Activated effector memory CD4-positive, alpha-beta T cell treated with Interleukin-2 at 50 U/mL for 16 hours (primary cell): ENCODE measurements at places on chromosomes 3 and 15.
A peak's percentile ranks its signal among the peaks of the same experiment; 100 is the strongest.

GRCh38 chr3:101903451-101903871 is 54.1 kb downstream of the NFKBIZ start:
- no peak for DNase-seq

GRCh38 chr3:113249111-113249510 is 37.8 kb downstream of the BOC start:
- no peak for DNase-seq

DNA sequence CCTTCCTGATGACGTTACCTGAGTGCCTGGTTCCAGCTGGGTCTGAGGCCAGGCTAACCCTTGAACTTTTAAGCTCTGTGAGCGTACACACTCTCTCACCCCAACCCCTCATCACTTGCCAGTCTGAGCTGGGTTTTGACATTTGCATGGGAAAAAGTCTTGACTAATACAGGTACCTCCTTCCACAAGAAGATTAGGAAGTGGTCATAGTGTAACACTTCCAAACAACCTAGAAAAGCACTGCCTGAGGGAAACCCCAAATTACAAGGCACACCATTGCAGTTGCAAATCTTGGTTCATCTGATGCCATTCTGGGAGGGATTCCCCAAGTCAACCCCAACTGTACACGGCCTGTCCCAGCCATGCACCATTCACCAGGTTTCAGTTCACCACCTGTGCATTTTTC is 499.8 kb downstream of the FOXP1 start:
- no peak for DNase-seq

DNA sequence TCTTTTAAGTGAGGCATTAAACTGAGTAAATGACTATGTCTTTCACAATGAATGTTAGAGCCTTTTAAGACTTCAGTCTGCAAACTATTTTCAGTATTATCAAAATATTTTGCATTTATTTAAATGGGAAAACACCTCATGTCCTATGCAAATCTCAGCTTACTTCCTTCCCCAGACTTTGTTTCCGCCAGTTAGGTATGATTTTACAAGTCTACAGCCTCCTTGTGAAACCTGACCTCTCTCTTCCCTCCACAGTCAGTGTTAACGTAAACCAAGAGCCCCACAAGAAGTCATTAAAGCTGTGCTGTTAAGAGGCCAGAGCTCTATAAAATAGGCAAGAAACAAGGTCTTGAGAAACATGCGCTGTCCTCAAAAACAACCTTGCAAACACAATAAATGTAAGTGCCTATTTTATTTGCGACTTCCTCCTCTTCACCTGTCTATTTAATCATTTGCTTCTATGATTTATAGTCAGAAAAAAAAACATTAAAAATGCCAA is 48.3 kb downstream of the PRTG start:
- DNase-seq: no peak

DNA sequence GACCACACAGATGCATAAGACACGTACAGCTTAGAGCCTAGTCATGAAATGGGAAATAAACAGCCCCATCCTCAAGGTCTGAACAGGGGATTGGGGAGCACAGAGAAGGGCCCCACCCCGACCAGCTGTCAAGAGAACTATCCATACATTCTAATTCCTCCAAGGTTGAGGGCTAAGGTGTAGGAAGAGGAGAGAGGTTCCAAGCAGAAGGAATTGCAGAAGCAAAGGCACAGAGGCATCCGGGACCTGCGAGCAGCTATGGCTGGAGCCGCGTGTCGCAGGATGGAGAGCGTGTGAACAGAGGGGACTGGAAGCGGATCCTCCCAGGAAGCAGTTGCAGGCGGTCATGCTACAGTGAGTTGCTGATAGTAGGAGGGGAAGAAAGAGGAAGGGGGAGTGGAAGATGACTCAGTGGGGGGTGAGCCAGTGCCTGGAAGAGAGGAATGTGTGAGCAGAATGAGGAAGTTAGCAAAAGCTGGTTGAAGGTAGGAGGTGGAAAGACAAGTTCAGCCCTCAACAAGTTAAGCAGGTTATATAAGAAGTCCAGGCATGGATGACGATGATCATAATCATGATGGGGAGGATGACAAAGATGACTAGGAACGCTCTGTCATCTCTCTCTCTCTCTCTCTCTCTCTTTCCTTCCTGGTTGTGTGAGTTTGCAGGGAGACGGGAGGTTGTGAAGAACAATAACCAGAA is 89.7 kb downstream of the LIPC start:
- DNase-seq: no peak

- DNase-seq: no peak
Measured at GRCh38 chr15:89016549-89017041, 71.7 kb upstream of the ABHD2 start.

DNA sequence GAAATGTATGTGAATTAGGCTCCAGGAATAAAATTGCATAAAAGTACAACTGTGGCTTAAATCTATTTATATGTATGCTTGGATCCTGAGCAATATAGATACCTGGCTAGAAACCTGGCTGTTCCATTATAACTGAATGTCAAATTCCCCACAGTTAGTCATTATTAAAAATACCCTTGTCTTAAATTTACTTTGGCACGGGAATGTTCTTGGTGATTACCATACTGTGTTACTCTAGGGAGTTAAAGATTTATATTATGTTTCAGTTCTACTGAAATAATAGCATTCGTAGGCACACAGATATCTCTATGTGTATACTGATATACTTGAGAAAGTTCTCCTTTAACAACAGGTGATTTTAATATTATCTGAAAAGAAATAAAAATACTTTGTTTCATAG is 394.1 kb downstream of the PTPRG start:
- no peak for DNase-seq

- DNase-seq: no peak
Measured at GRCh38 chr3:47991341-47991740, 24.9 kb downstream of the MAP4 start.

DNA sequence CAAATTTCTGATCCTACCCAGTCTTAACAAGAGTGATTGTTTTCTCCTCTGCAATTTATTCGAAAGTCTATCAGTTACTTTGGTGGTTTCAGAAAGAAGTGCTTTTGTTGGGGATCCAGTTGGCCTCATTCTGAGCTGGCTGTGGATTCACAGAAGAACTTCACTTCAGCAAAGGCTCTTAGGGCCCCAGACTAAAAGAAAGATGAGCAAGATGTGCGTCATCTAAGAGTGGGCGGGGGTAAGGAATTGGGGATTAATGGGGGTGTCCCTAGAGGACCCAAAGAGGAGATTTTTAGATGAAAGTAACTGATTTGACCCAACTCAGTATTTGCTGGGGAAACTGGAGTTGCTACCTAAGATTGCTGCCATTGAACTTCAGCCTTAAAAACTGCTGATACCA is 63.9 kb upstream of the TSEN2 start:
- no peak for DNase-seq

DNA sequence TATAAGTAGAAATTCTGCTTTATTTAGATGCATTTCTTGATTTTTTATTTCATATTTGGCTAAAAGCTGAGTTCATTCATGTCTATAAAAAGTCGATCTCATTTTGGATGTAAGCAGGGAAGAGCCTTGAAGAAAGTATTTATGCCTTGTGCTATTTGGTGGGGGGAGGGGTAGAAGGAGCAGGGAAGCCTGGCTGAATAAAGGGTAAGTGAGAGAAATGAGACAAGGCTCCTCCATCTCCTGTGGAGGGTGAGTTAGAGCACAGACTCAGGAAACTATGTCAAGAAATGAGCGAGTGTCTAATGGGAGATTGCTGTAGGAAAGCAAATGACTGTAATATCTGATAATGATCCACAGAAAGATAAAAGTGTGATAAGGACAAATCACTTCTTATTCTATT is 121.8 kb upstream of the ATP11B start:
- no peak for DNase-seq

DNA sequence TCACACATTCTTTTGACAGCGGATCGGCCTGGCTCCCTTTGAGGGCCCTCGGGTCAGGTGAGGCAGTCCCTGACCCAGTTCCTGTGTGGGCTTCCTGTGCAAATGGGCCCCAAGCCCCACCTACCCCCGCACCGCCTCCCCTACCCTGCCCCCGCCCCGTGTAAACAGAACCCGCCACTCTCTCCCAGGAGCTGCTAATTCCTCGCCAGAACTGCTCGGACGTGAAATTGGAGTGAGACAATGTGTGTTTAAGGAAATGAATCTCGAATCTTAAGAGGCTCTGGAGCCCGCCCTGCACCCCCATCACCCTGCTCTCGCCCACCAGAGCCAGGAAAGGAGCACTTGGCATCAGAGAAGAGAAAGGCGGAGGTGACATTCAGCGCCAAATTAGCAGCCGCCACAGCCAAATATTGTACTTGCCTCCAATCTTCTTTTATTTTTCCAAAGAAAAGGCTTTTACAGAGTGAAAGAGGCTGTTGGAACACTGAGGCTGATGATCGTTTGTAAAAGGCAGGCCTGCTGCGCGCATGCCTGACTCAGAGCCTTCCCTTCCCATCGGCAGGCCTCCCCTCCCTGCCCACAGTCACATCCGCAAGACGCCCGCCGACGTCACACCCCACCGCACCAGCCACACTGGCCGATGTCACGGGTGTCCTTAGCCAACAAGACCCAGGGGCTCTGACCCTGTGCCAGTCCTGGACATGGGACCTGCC is 53.1 kb downstream of the CACNA2D2 start:
- peak; percentile 38 for DNase-seq

- DNase-seq: peak; percentile 12
Measured at GRCh38 chr3:194137506-194138474, 1.8 kb downstream of the HES1 start.

GRCh38 chr3:62161371-62161770 is 212.0 kb downstream of the FEZF2 start:
- DNase-seq: no peak

- no peak for DNase-seq
Measured at GRCh38 chr3:115156046-115156654, 9.1 kb upstream of the ZBTB20 start.

- no peak for DNase-seq
Measured at GRCh38 chr15:78353093-78353492, 12.9 kb downstream of the CRABP1 start.

DNA sequence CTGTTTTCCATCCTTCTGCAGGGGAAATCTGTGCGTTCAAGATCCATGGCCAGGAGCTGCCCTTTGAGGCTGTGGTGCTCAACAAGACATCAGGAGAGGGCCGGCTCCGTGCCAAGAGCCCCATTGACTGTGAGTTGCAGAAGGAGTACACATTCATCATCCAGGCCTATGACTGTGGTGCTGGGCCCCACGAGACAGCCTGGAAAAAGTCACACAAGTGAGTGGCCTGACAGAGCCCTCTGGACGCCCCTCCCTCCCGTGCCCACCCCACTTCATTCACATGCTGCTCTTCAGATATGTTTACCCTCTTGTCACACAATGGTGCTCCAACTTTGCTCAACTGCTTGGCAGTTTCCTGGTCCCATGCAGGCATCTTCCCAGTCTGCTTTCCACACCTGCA is 274.3 kb upstream of the TRIM42 start:
- DNase-seq: no peak

DNA sequence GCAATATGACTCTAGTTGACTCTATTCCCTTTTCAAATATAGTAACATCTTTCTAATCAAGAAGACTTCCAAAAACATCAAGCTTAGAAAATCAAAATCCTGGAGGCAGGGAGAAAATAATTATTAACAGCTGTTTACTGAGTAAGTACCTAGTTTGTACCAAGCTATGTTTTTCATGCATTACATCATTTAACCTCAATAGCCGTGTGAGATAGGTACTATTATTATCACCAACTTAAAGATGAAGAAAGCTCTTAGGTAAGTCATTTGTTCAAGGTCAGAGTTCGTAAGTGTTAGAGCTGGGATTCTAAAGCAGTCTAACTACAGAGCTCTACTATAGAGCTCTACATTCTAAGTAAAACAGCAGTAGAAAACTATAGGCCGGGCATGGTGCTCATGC is 41.6 kb downstream of the GSK3B start:
- DNase-seq: no peak

GRCh38 chr3:23574822-23575315 is 230.9 kb upstream of the UBE2E1 start:
- no peak for DNase-seq

- DNase-seq: no peak
Measured at GRCh38 chr3:157692468-157692867, 189.3 kb upstream of the VEPH1 start.

GRCh38 chr3:31704156-31704555 is 171.4 kb downstream of the STT3B start:
- DNase-seq: no peak

DNA sequence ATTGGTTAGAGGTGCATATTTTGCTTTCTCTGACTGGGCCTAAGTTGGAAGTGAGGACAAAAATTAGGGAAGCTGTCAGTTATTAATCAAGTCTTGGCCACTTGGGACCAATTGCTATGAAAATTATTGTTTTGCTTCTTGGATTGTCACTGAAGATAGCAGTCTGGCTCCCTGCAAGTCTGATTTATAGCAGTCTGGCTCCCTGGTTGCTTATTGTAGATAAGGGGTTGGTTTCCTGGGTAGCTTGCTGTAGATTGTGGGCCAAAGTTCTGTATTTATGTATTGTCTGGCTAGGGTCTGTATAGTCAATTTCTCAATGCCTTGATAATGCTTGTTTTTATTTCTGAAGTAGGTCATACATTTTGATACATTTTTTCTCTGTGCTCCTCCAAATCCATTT is 13.3 kb upstream of the DRD3 start:
- no peak for DNase-seq

- no peak for DNase-seq
Measured at GRCh38 chr3:23654571-23654970, 151.2 kb upstream of the UBE2E1 start.

DNA sequence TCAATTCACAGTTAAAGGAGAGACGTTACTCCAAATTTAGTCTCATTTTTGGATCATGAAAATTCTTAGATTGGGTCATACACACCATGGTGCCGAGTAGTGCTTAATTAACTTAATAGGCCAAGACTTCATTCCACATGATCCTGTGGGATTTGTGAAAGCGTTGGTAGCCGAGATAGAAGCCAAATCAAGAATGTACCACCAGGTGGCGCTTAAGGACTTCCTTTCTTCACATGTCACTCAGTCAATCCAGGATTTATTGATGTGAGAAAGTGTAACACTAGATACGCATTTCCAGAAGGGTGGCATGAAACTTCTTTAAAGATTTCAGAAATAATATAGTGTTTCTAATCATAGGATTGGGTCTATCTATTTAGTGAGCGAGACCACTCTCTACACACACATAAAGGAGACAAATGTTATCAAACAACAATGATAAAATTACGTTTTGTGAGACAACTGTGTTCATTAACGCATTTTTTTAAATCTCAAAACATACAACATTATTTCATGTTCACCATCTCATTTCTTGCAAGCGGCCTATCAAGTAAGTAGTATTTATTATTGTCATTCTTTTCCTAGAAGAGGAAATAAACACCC is 436.1 kb downstream of the CHL1 start:
- DNase-seq: no peak
